ENCODE measurements at places on chromosomes 5 and 9. TPM values are rescaled to one million over a fixed set of nuclear protein-coding genes. Genes with fewer than 3 reads are reported as not detected.

TOR1B gene
- total RNA-seq = 14.9 TPM

HRCT1 gene
- total RNA-seq = not detected

LRSAM1 gene
- 32.2 TPM for total RNA-seq

SPAG8 gene
- 5.1 TPM for total RNA-seq

OR2K2 gene
- total RNA-seq = not detected

SPOCK1 gene
- total RNA-seq = 0.30 TPM

SLC6A3 gene
- total RNA-seq = not detected

TMEM174 gene
- not detected for total RNA-seq

FOXD4 gene
- 2.2 TPM for total RNA-seq

SNCAIP gene
- total RNA-seq = not detected

NFX1 gene
- 58.3 TPM for total RNA-seq

DEPDC1B gene
- 51.9 TPM for total RNA-seq

ZBTB26 gene
- total RNA-seq = 15.6 TPM

SPINK13 gene
- not detected for total RNA-seq

SLC4A9 gene
- total RNA-seq = 2.6 TPM

EIF4E1B gene
- 2.4 TPM for total RNA-seq

NADK2 gene
- total RNA-seq = 38.6 TPM
